ENCODE measurements at places on chromosomes 5 and 9.

- no peak for DNase-seq
Observed at GRCh38 chr5:27240791-27241190, 202.4 kb upstream of the CDH9 start.

DNA sequence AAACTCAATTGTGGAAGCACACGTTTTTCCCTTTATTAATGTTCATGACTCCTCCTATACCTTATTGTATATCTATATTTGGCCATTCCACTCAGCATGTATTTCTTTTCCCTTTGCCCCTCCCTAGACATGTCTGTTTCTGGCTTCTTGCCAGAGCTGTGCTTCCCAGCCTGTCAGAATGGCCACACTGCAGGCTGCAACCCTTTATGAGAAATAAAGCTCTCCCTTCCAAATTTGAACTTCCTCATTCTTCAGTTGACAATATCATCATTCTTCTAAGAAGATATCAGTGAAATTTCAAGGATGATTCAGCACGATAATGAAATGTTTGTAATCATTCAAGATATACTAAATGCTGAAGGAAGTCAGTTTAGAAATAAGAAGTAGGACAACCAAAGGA lies 107.6 kb upstream of the PRSS3 start:
- DNase-seq = no peak

DNA sequence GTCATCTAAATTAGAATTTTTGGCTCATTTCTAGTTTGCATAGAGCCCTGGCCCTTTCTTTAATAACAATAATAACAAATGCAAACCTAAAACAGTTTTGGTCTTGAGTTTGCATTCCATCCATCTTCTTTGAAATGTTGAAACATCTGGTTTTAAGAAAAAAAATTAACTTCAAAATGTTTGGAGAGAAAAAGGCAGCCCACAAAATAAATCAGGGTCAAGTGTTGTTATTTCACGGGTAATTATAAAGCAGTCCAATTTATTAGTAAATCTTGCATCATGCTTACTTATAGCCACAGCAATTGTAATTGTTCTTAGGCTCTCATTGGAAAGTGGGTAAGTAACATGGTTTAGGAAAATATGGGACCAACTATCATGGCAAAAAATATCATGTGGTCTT lies 247.0 kb upstream of the MEF2C start:
- DNase-seq = no peak

DNA sequence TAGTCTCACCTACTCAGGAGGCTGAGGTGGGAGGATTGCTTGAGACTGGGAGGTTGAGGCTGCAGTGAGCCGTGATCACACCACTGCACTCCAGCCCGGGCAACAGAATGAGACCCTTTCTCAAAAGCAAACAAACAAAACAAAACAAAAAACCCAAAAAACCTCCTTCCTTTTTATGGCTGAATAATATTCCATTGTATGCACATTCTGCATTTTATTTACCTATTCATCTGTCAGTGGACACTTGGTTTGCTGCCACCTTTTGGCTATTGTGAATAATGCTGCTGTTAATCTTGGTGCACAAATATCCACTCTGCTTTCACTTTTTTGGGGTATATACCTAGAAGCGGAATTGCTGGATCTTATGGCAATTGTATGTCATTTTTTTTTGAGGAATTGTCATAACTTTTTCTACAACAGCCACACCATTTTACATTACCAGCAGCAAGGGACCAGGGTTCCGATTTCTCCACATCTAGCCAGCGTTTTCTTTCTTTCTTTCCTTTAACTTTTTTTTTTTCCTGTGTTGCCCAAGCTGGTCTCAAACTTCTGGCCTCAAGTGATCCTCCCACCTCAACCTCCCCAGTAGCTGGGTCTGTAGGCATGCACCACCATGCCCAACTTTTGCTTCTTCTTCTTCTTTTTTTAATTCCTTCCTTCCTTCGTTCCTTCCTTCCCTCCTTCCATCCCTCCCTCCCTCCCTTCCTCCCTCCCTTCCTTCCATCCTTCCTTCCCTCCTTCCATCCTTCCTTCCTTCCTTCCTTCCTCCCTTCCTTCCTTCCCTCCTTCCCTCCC lies 30.6 kb downstream of the NKX2-5 start:
- DNase-seq = no peak

GRCh38 chr5:141672841-141673813 lies 8.9 kb downstream of the ARAP3 start:
- DNase-seq = no peak

GRCh38 chr9:89576404-89576839 lies 28.4 kb upstream of the GADD45G start:
- DNase-seq = no peak

DNA sequence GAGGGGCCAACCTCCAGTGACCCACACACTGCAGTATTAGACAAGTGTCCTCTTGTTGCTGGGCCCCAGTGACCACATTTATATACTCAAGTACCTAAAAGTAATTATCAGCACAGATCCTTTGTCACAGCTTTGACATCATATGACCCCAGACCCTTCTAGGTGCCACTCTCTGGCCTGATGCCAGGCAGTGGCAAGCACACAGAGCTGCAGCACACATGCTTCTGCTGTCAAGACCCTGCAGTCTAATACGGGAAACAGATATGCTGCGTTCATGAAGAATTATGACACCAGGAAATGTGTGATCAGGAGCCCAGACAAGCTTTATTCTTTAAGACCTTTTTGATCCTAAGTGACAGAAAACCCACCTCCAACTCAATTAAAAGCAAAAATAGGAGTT lies 63.8 kb upstream of the AFAP1L1 start:
- DNase-seq = no peak

DNA sequence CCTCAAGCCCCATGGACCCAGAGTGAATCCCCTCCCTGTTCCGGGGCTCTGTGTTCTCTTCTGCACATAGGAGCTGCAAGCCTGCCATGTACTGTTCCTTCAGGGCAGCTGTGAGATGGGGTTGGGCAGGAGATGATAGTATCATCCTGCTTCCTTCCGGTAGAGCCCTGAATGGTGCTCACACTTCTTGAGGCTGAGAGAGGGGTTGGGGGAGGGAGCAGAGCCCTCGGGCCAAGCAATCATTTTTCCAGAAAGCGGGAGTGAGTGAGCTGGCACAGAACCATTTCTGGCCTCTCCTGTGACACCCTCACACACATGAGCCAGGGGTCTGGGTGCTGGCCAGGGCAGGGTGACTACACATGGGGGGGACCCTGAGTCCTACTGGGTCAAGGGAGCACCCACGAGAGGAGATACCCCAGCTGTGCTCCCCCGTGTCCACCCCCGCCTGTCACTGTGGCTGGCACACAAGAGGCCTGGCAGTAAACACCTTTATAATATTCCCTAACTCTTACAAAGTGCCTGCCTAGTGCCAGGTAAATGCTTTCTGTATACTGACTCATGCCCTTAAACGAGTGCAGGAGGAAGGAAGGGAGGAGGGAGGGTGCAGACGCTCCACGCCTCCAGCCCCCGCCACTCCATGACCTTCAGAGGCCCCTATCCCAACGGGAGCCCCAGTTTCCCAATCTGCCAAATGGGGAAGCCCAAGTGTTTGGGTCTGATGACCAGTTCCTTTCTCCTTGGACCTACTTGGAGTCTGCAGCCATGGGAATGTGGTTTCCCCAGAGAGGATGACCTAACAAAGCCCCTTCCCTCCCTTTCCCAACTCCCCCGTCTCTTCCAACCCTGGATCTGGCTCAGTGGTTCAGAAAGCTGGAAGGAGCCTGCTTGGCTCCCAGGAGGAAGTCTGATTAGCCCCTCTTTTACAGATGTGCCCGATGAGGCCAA lies 15.5 kb downstream of the AKNA start:
- DNase-seq = no peak

DNA sequence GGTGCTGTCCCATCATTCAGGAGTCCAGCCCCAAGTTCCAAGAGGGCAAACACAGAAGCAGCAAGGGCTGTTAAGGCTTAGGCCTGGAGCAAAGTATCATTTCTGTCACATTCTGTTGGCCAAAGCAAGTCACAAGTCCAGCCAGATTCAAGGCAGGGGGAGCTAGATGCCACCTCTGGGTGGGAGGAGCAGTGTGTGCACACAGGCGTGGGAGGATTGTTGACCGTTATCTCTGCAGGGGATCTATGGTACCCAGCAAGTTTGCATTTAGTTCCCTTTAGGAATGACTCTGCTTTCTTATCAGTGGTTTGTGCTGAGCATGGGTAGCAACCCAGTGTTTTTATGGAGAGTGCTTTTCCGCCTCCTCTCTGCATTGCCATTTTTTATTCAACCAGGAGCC lies 278.9 kb downstream of the NR3C1 start:
- DNase-seq = no peak

DNA sequence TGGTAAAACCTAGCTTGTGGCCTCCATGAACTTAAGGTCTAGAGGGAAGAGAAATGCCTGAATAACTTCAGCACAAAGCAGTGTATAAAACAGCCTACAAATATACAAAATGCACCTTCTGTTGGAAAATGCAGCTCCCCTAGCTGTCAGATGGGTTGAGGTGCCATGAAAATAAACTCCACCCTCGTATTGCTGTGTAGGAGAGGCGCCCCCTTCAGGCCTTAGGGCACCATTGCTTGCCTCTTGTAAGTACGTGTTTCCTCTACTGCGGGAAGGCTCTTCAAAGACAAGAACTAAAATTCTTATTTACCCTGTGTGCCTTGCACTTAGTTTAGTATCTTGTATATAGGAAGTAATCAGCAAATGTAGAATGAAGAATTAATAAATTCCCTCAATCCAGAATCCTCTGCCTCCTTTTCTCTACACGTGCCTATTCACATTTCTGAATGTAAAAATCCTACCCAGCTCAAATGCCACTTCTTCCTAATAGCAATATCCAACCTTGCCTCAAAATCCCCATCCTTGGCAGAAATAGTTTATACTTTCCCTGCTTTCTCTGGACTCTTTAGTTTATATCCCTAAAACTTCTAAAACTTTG lies 393.7 kb upstream of the PDE4D start:
- DNase-seq = no peak

- DNase-seq = no peak
Observed at GRCh38 chr5:64566310-64566916, 60.6 kb downstream of the RGS7BP start.

- no peak for DNase-seq
Observed at GRCh38 chr9:34717996-34718614, 8.2 kb upstream of the CCL21 start.

GRCh38 chr9:80874276-80874675 lies 815.1 kb downstream of the TLE1 start:
- DNase-seq = no peak

GRCh38 chr9:33177639-33178038 lies 10.5 kb upstream of the B4GALT1 start:
- no peak for DNase-seq
